ENCODE measurements at places on chromosomes 1 and 21. TPM values are rescaled to one million over a fixed set of nuclear protein-coding genes. Genes with fewer than 3 reads are reported as not detected.

Gene RGL1
- total RNA-seq, result 22.4 TPM

Gene MSH4
- total RNA-seq, result 0.38 TPM

Gene CHI3L2
- 20.9 TPM for total RNA-seq

Gene ID3
- total RNA-seq, result 289 TPM

Gene WNT9A
- 0.38 TPM for total RNA-seq

Gene KCNK2
- 5.1 TPM for total RNA-seq

Gene FCGR1A
- total RNA-seq, result 0.19 TPM

Gene HSD3B1
- not detected for total RNA-seq

Gene HTR6
- not detected for total RNA-seq

Gene PAFAH2
- 9.0 TPM for total RNA-seq

Data from regular cardiac myocyte (primary cell).